ENCODE measurements at places on chromosomes 16 and 17. TPM values are rescaled to one million over a fixed set of nuclear protein-coding genes. Genes with fewer than 3 reads are reported as not detected.

CTRL gene
- total RNA-seq = 1.9 TPM

OR3A3 gene
- not detected for total RNA-seq

RNF157 gene
- total RNA-seq = 8.3 TPM

TBC1D3K gene
- not detected for total RNA-seq

SNAI3 gene
- total RNA-seq = 0.17 TPM

RDM1 gene
- 3.4 TPM for total RNA-seq

TP53TG3F gene
- total RNA-seq = 0.15 TPM

PRSS27 gene
- 2.3 TPM for total RNA-seq

HNF1B gene
- total RNA-seq = 17.4 TPM

TEX14 gene
- 0.33 TPM for total RNA-seq

ZG16 gene
- not detected for total RNA-seq

PCGF2 gene
- total RNA-seq = 58.9 TPM

TPSB2 gene
- total RNA-seq = not detected

PRAC1 gene
- total RNA-seq = not detected

KATNIP gene
- total RNA-seq = 13.1 TPM

SPATA32 gene
- 0.15 TPM for total RNA-seq

C17orf78 gene
- total RNA-seq = not detected

NLRC3 gene
- 0.02 TPM for total RNA-seq

RHBDF1 gene
- 28.2 TPM for total RNA-seq

GJD3 gene
- 0.92 TPM for total RNA-seq

C16orf46 gene
- 0.37 TPM for total RNA-seq

OR1F1 gene
- total RNA-seq = 0.18 TPM

ANKRD13B gene
- 30.7 TPM for total RNA-seq

BIRC5 gene
- 103 TPM for total RNA-seq

ODAD4 gene
- 1.2 TPM for total RNA-seq

PRRT2 gene
- total RNA-seq = 0.32 TPM

NEK8 gene
- total RNA-seq = 3.6 TPM

GINS3 gene
- 24.2 TPM for total RNA-seq

ADAT1 gene
- 35.4 TPM for total RNA-seq

RAB26 gene
- 4.4 TPM for total RNA-seq

TP53TG3C gene
- total RNA-seq = not detected

OTOP3 gene
- not detected for total RNA-seq

MYH1 gene
- total RNA-seq = not detected

C16orf89 gene
- not detected for total RNA-seq

ALDH3A1 gene
- total RNA-seq = 780 TPM
